ENCODE measurements at places on chromosomes 6 and 20.

GRCh38 chr20:46946796-46947195 lies 52.2 kb downstream of the EYA2 start:
- DNase-seq = no peak

GRCh38 chr6:132067286-132067685 lies 116.1 kb upstream of the CCN2 start:
- DNase-seq = no peak

- DNase-seq = no peak
These were observed 300.2 kb upstream of the JARID2 start for GRCh38 chr6:14945461-14946185.

GRCh38 chr6:84078335-84078734 lies 44.8 kb downstream of the MRAP2 start:
- no peak for DNase-seq

GRCh38 chr6:2850538-2851113 lies 9.0 kb upstream of the SERPINB1 start:
- DNase-seq = no peak

- no peak for DNase-seq
These were observed 37.9 kb upstream of the RCAN2 start for GRCh38 chr6:46528961-46529750.

GRCh38 chr6:41379306-41379705 lies 43.9 kb downstream of the NCR2 start:
- no peak for DNase-seq

DNA sequence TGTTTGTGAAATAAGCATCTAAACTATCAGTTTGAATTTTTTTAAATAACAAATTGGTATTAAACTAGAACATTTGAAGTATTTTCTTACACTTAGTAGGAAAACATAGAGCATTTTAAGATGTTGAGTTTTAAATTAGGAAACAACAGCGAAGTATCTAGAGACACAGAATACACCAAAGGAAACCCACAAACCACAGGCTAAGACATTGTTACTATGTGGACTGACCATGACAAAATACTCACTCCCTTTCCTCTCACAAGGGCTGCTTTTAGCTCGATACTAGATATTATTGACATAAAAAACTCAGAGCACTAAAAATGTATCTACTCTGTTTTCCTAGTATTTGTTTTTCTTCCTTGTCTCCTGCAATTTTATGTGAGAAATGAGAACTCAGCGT lies 266.0 kb upstream of the CITED2 start:
- no peak for DNase-seq

DNA sequence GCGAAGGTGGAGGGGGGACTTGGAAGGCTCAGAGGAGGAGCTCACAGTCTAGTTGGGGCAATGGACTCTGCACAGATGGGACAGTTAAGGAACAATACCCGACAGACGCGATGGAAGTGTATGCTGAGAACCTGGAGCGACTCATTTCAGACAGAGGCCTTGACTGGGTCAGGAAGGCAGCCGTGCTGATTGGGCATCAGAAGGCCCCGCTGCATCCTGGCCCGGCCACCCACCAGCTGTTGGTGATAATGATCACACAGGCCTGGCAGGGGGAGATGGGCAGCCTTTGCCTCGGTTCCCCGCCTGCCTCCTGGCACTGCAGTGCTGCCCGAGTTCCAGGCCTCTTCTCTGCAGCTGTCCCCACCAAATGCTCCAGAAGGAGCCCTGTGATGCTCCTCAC lies 62.4 kb downstream of the MDGA1 start:
- DNase-seq = no peak

GRCh38 chr6:163802267-163802666 lies 387.7 kb downstream of the QKI start:
- no peak for DNase-seq

DNA sequence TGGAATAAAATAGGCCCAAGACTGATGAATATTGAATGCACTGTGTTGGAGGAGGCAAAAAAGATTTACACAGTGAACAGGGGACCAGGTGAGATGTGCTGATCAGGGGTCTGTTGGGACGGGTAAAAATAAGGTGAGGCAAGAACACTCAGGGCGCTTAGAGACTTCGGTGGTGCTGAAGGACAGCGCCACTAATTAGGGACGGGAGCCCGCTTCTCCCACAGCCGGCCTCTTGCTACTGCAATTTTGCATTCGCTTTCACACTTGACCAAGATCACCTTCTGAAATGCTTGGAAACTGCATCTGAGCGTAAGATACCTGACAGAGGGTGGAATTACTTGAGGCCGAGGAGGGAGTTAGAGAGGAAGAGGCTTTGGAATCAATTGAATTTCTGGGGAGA lies 7.3 kb downstream of the TFAP2D start:
- no peak for DNase-seq

DNA sequence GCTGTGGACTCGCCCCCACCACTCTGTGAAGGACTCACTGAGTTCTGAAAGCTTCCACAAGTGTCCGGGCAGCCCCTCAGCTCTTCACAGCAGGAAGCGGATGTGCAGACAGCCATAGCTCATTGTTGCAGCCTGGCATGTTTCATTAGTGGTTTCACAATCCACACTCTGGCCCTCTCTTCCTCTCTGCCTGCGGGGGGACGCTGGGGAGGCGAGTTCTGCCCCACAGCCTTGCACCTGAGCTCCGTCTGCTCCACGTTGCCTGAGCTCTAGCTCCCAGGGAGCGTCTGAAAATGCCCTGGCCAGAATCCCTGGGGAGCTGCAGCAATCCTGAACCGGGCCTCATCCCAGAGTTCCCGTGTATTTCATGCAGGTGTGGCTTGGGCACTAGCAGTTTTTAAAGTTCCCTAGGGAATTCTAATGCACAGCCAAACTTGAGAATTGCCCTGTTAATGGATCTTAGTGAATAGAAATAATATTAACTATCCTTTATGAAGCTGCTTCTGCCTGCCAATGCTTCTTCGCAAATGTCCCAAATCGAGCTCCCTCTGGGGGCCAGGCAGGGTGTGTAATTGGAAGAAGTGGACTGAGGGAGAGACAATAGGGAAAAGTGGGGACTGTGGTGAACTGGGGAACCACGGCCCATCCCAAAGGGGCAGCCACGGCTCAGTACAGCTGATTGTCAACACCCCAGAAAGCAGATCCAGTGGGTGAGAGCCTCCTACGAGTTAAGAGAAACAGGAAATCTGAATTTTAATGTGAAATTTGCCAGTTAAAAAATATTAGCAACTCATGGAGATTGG lies 51.5 kb downstream of the CTCFL start:
- no peak for DNase-seq
